ENCODE measurements at places on chromosomes 3 and 15.

- no peak for DNase-seq
These were observed 423 bp downstream of the CHAC1 start for GRCh38 chr15:40953713-40954074.

DNA sequence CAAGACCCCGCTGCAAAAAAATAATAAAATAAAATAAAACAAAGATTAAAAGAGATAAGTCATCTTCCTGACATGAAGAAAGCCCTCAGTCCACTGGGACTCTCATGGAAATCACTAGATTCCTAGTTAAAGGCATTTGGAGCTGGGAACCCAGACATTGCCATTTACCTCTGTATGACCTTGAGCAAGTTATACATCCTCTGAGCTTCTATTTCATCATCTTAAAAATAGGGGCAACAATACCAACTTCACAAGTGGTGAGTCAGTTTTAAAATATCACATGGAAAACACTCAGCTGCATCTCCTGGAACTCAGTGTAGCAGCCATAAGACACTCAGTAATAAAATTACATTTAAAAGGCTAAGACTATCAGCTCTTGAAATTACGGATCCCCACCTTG, 334.8 kb downstream of the ERC2 start:
- no peak for DNase-seq

DNA sequence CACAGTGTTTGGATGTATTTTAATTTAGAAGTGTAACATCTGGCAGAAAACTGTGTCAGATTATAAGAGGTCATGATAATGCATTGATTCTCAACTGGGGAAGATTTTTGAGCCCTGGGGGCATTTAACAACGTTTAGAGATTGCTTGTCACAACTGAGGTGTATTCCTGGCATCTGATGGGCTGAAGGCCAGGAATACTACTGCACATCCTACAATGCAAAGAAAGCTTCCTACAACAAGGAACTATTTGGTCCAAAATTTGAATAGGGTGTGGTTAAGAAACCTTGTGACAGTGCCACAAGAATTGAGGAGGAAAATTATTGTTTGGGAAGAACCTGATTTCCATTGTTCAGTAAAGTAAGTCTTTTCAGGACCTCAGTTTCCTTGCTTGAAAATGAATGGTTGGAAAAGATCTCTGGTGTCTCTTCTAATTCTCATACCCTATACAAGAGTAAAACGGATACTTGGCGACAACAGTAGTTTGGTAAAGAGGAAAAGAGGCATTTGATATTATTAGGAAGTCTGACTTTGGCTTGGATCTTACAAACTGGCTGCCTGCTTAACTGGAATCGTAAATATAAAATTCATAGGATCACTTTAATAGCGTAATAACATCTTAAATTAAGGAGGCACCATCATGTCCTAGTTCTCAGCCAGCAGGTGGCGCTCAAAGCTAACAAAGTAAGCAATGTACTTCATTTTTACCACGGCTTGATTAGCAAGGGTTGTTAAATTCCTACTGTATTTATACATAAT, 4.3 kb downstream of the DAZL start:
- peak; percentile 79 for DNase-seq

DNA sequence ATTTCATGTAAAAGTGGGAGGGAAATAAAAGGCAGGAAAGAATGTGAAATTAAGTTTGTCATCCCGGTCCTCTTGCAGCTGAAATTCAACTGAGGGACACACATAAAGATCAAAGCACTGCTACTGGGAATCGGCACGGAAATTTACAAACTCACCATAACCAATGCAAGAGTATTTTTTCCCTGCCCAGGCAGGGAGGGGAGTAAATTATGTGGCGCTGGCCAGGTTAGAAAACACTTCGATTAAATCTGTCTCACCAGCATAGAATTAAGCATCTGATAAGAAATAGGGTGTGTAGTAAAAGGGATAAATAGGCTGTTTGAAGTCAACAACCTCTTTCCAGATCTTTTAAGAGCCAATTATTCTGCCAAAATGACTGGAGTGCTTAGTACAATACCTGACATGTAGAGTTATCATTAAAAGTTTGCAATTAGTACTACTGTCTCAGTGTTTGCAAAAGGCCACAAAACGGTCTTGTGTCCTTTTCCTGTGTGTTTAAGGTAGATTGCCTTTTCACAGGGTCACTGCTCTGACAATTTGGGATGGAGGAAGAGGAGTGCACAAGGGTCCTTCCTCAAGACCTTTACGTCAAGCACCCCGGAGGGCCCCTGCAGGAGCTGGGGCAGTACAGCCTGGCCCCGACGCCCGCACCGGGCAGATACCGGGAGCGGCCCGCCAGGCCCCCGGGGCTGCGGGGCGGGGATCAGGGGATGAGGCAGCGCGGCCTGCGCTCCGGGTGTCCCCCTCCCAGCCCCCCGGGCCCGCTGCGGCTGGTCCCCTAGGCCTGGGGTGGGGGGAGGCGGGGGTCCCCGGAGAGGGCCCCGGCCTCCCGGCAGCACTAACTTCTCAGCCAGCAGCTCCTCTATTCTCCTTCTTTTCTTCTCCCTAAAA, 651 bp downstream of the UBA3 start:
- DNase-seq, result no peak

DNA sequence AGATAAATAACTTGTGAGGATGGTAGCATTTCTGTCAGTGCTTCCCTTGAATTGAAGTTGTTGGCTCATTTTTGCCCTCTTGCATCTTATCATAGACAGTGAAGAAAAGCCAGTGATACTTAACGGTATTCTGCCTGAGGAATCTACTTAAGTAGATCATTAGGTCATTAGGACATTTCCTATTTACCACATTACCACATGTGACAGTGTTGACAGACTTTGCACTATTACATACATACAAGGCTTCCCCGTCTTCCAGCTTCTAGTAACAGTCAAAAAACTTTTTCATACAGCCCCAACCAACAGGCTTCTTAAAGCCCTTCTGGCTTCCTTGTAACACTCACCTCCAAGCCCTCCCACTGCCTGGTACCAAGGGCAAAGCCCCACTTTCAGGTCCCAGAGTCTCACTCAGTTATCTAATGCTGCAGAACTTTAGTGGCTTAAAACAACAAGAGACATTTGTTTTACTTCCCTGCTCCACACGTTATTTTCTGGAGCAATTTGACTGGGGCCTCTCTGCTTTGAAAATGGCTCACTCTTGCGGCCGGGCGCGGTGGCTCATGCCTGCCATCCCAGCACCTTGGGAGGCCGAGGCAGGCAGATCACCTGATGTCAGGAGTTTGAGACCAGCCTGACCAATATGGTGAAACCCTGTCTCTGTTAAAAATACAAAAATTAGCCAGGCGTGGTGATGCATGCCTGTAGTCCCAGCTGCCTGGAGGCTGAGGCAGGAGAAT, 40.0 kb downstream of the ASB7 start:
- DNase-seq, result no peak

DNA sequence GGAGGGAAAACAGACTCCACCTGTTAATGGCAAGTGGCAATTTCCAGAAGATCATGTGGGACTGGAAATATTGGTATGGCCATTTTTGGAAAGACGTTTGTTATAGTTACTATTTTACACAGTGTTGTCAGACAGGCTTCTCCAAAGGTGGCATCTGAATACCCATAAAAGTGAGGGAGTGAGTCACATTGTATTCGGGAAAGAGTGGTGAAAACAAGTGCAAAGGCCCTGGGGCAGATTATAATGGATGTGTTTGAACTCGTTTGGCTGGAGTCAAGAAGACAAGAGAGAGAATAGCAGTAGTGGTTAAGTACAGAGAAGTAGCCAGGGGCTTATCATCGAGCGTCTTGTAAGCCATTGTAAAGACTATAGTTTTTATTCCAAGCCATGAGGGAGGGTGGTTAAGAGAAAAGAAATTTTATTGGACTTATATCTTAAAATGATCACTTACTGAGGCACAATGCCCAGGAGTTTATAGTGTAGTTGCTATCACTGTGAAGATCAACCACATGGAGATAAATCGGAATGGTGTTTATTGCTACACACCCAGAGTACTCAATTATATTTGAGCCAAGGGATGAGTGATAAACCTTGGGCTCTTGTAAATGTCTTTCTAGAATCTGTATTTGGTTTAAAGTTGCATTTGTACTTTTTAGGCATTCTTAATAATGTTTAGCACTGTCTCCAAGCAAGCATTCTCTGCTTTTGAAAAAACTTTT, 212.8 kb upstream of the KBTBD8 start:
- no peak for DNase-seq

DNA sequence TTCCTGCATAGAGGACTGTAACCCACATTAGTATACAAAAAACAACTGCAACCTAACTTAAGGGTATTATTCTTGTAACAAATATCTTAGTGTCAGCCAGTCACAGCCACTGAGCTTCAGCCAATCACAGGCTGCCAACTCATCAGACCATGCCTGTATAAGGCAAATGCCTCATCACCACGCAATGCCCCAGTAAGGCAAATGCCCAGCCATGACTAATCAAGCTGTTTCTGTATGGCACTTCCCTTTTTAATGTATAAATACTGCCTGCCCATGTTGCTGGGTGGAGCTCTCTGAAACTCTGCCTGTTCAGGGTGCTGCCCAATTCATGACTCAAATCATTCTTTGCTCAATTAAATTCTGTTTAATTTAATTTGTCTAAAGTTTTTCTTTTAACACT, 18.4 kb upstream of the GABRA5 start:
- DNase-seq, result no peak

- DNase-seq, result no peak
These were observed 4.5 kb upstream of the FES start for GRCh38 chr15:90879730-90880366.

DNA sequence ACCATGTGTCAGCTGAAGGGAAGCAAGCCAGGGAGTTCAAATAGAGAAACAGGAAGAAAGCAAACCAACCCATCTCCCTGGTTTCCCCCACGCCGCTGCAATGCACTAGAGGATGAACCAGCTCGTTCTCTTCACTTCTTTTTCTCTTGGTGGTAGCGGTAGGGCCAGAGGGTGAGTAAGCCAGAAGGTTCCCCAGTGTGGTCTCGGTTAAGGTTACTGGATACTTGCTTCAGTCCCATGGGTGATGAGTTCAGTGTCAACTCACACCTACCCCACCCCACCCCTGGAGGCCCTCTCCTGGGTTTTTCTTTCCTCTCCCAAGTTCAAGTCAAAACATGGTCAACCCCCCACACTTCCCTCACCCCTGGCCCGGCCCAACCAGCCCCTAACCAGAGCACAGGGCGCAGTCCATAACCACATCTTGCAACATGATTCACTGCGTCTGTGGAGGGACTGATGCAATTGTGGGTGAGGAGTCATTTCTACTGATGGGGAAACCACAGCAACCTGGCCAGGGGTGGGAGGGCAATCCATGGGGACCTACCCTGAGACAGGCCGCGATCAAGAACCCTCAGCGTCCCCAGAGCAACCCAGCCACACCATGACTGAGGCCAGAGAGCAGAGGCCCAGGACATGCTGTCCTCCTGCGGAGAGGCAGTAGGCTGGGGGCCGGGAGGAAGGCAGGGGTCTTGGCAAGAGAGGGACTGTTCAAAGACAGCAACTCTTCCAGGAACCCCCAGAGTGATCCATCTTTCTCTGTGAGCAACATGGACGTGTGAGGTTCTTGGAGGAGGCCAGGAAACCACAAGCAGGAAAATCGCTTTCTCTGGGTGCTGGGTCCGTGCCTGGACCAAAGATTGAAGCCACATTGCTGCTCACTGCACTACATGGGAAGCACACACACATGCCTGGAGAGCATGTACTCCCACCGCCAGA, 276.6 kb downstream of the UACA start:
- peak; percentile 38 for DNase-seq

DNA sequence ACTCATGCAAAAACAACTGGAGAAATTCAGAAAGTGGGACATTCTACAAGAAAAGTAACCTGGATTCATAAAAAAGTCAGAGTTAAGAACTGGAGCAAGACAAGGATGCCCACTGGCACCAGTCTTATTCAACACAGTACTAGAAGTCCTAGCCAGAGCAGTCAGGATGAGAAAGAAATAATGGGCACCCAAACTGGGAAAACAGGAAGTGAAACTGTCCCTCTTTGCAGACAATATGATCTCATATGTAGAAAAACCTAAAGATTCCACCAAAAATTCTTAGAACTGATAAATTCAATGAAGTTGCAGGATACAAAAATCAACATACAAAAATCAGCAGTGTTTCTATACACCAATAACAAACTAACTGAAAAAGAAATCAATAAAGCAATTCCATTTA, 37.4 kb downstream of the TXNRD3 start:
- DNase-seq, result no peak

DNA sequence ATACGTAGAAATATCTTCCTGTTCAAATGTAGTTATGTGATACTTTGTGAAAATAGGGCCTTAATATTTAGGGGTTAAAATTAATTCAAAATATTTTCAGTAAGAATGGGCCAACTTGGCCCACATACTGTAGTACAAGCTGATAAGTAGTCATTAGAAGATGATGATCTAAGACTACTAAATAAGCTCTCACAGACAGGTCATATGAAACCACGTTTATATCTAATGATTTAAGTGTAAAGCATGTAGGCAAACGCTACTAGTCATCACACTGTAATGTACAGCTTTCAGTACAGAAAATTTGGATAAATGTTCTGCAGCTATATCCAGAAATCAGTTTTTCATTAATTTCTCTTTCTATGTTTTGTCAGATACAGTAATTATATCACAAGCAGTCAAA, 228.6 kb downstream of the UBE2E2 start:
- DNase-seq, result no peak

GRCh38 chr3:129058441-129059200, 2.0 kb upstream of the GP9 start:
- DNase-seq, result no peak

GRCh38 chr15:49154799-49155109, 645 bp downstream of the COPS2 start:
- DNase-seq, result no peak

GRCh38 chr3:2847062-2847841, 262.9 kb downstream of the IL5RA start:
- DNase-seq, result no peak

DNA sequence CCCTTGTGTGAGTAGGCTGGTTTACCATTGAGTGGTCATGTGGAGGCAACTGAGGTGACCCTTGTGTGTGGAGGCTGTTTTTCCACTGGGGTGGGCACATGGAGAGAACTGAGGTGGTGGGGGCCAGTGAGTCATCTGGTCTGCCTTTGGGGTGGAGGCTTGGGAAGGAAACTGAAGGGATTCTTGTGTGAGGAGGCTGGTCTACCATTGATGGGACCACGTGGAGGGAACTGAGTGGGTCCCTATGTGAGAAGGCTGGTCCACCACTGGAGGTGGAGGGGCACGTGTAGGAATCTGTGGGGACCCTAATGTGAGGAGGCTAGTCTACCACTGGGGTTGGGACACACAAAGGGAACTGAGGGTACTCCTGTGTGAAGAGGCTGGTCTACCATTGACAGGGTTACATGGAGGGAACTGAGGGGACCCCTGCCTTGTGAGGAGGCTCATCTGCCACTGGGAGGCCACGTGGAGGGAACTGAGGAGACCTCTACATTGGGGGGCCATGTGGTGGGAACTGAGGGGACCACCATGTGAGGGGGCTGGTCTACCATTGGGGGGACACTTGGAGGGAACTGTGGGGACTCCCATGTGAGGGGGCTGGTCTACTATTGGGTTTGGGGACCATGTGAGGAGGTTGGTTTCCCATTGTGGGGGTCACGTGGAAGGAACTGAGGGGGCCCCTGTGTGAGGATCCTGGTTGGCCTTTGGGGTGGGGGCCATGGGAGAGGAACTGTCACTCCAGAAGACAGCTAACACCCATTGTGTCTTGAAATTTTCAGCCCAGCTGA, 164.5 kb downstream of the WNT7A start:
- no peak for DNase-seq
